ENCODE measurements at places on chromosomes 16 and 17. TPM values are rescaled to one million over a fixed set of nuclear protein-coding genes. Genes with fewer than 3 reads are reported as not detected.

The CORO6 gene
- total RNA-seq: 1.4 TPM

The RTN4RL1 gene
- 0.15 TPM for total RNA-seq

The HEATR9 gene
- not detected for total RNA-seq

The UNKL gene
- 7.0 TPM for total RNA-seq
